Common myeloid progenitor, CD34-positive (primary cell): ENCODE measurements at places on chromosomes 16 and 17.

- H3K27me3 ChIP-seq, result no peaks in the 10 kb centered on the region
- DNase-seq, result no peak
- H3K36me3 ChIP-seq, result no peaks in the 10 kb centered on the region
- H3K4me3 ChIP-seq, result no peak overlapping the region
- H3K27ac ChIP-seq, result no peak overlapping the region
Measured at GRCh38 chr16:10558746-10559641, 21.4 kb downstream of the EMP2 start.

DNA sequence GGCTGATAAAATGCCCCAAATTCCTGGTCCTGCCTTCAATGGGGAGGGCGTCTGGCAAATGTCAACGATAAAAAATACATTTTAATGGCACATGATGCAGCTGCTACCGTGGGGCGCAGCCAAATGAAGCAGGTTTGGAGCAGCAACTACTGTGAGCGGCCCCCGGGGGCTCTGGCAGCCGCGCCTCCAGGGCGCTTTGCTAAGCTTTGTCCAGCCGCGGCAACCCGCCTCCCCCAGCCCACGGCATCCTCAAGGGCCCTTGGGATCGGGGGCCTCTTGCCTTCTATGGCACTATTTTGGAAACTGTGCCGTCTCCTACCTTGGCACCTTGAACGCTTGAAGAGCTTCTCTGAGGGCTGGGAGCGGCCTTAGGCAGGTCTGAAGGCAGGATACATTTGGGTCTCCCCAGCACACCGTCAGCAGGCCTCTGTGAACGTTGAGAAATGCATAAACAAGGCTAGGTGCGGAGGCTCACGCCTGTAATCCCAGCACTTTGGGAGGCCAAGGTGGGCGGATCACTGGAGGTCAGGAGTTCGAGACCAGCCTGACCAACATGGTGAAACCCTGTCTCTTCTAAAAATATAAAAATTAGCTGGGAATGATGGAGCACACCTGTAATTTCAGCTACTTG is 25.1 kb downstream of the TBX4 start:
- H3K36me3 ChIP-seq, result no peaks in the 10 kb centered on the region
- no peaks in the 10 kb centered on the region for H3K4me1 ChIP-seq
- no peak overlapping the region for H3K27ac ChIP-seq
- no peaks in the 10 kb centered on the region for H3K27me3 ChIP-seq
- no peak for DNase-seq

DNA sequence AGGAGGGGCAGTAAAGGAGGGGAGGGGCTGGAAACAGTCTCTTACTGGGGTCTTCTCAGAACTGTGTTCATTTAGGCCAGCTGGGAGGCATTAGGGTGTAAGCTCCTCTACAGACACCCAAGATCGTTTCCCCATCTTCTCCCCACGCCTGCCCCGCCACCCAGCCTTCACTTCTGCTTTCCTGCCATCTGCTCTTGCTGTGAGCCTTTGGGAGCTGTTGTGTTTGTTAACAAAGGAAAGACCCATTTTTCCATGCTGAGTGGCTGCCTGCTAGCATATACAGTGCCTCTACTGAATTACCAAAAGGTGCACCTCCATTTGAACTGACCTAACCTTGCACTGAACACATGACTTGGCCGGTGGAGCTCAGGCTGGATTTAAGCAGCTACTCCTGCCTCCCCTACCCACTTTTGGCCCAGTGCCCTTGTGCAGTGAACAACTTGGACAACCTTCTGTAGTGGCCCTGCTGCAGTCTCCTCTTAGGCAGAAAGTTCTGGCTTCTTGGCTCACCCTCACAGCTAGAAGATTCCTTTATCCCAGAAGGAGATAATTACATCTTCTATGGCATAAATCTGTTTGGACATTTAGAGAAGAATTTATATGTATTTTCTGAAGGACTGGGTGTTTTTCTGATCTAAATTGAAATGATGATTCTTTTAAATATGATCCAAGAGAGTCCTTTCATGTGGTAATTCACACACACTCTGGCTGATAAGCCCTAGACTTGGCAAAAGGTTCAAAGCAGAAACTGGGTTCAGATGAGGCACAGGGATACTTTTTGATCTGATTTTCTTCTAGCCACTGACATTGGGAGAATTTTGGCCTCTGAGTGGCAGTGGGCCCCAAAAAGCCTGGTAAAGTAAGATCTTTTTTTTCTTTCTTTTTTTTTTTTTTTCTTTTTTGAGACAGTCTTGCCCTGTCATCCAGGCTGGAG is 81.9 kb upstream of the HNF1B start:
- no peak overlapping the region for H3K4me3 ChIP-seq
- no peaks in the 10 kb centered on the region for H3K27me3 ChIP-seq
- H3K36me3 ChIP-seq, result no peaks in the 10 kb centered on the region
- peaks cover 60% of the 10 kb centered on the region for H3K4me1 ChIP-seq

GRCh38 chr17:39198186-39198566 is 707 bp upstream of the CACNB1 start:
- H3K4me3 ChIP-seq, result peak overlapping the region; percentile 16
- H3K36me3 ChIP-seq, result peaks cover 20% of the 10 kb centered on the region
- DNase-seq, result no peak
- peaks cover 7% of the 10 kb centered on the region for H3K4me1 ChIP-seq
- no peaks in the 10 kb centered on the region for H3K27me3 ChIP-seq
